CD4-positive, alpha-beta T cell treated with Interleukin-4 for 1 hour (primary cell): ENCODE measurements at places on chromosomes 12 and 14.
A peak's percentile ranks its signal among the peaks of the same experiment; 100 is the strongest.

DNA sequence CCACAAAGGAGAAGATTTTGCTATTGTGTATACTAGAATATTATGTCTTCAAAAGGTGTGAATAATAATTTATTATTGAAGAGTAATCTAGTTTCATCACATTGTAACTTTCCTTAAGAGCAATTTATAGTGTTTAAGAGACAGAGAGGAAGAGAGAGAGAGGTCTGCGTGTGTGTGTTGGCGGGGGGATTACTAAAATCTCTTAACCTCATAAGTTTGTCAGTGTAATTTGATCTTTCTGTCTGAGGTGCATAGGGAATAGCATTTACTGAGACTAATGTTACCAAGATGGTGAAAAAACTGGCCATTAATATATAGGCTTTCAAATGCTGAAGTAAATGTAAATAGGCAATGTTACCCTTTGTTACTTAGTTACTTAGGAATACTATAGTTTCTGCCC lies 48.2 kb upstream of the BTG1 start:
- no peak for DNase-seq

- DNase-seq, result no peak
Measured at GRCh38 chr12:45458854-45459807, 243.2 kb downstream of the ANO6 start.

DNA sequence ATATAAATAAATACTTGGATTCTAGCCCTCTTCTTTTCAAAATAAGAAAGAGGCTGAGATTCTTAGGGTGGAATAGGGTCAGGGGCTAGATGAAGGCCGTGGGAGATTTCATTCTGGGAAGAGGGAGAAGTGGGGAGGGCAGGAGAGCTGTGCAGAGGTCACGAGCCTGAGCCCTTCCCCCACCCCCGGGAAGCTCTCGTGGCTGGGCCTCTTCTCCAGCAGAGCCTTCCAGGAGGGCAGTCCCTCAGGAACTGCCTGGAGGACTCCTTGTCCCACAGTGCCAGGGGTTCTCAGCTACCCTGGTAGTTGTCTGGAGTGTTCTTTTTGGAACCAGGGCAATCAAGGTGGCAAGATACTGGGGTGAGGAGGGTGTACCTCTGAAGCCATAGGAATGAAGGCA lies 94.0 kb downstream of the ESR2 start:
- no peak for DNase-seq

DNA sequence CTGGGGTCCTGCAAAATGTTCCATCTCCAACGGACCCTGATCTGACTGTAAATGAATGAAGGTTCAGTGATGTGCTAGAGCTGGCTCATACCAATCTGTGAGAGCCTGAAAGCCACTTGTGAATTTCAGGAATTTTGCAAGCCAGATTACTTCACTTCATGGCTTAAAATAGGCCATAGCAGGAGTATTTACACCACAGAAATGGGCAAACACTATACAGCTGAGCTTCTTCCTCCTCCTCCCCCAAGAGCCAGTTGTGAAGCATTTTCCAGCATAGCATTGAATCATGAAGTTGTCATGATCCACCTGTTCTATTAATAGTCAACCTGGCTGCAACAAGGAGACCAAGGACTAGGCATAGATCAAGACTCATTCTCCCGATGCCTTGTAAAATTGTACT lies 141.3 kb upstream of the RASSF8 start:
- no peak for DNase-seq

- no peak for DNase-seq
Measured at GRCh38 chr12:119075222-119075787, 94.0 kb downstream of the SRRM4 start.

DNA sequence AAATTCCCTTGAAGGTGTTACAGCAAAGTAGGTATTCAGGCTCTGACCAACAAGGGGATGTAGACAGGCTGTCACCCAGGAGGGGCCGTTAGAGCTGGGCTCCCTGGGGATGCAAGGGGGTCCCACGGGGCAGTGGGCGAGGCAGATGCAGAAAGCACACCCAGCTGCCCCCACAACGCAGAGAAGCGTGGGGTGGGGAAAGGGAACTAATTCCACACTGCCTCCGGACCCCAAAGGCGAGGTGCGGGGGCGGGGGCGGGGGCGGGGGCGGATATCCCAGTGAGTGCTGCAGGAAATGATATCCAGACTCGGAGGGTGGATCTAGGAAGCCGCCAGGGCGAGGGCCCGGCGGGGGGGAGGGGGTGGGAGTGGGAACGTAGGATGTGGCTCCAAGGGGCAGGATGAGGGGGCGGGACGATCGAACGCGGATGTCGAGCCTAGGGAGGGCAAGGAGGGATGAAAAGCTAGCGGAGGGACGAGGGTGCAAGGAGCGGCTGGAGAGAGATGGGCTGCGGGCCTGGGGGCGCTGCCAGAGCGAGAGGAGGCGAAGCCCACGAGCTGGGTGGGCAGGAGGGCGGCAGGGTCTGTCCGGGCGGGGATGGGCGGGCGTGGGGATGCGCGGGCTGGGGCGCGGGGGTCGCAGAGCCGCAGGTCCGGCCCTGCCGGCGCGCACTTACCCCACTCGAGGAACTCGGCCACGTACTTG lies 874 bp downstream of the CDC42BPB start:
- DNase-seq, result no peak

- no peak for DNase-seq
Measured at GRCh38 chr12:3004655-3005565, 45.7 kb downstream of the TEAD4 start.

- no peak for DNase-seq
Measured at GRCh38 chr12:120662879-120663278, 22.5 kb downstream of the CABP1 start.

- DNase-seq, result no peak
Measured at GRCh38 chr14:101132051-101132571, 228.6 kb upstream of the RTL1 start.

DNA sequence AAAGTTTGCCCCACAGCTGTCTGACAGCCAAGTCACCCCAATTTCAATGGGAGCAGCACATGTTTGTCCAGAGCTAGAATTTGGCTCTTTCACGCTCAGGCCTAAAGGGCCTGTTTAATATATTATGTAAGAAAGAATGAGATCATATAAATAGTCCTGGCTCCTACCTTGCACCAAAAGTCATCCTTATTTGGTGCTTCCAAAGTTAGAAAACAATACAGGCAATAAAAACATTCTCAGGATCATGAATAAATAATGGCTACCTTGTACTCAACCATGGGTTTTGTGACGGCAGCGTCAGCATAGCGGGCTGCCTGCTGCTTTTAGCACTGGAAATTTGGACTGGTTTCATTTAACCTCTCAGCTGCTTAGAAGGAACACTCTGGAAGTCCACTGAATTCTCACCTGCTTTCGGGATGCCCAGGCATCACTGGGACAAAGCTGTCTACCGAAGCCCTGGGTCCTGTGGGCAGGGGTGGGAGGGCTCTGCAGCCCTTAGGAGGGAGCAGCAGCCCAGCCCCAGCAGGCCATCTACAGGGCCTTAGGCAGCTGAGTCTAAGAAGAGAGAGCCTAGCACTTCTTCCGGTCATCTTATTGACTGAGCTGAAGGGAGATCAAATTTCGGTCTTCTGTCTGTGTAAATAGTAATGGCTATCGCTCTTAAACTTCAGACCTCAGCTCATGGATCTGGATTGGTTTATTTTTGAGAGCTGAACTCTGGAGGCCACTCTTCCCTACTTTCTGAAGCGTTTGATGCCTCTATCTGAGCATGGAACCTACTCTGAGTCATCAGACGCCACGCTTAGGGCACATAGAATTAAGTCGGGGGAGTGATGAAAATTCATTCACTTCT lies 106.5 kb downstream of the SAMD4A start:
- DNase-seq, result no peak

DNA sequence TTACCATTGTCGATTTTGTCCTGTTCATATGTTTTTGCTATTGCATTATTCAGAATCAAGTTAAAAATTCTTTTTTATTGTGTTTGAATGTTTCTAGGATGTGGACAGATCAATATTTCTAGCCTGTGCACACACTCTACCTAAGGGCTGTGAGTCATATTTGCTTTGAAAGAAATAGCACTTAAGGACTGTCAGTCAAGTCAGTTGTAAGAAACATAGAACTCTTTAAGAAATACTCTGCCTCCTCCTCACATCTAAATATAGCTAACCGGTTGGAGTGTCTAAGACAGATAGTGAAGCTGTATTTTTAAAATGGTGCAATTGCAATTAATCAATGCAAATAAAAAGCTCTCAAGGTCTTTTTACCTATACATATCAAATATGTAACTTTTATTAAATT lies 17.9 kb upstream of the MGST1 start:
- no peak for DNase-seq

GRCh38 chr12:14961466-14962152 lies at the start of gene ARHGDIB:
ARHGDIB (minus strand) TSS chr12:14961601; CDS start chr12:14950712, 10,889 bp downstream.
- DNase-seq, result peak; percentile 95

DNA sequence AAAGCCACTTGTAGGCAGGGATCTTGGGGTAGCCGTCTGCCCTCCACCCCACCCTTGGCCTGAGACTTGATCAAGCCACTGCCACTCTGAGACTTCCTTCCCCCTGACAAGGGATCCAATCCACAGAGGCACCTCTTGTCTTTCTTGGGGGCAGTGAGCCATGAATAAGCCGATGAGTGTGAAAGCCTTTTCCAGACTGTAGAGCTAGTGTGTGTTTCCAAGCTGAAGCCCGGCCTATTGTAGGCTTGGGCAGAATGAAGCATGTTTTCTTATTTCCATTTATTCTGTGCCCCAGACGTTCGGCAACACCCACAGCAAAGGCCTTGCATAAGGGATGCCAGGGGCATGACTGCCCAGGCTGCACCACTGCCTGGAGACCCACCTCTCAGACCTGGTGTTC lies 991.6 kb downstream of the BCL11B start:
- DNase-seq, result no peak
